ENCODE measurements at places on chromosomes 4 and X.

- H3K27ac ChIP-seq = no peak overlapping the region
- H3K27me3 ChIP-seq = no peaks in the 10 kb centered on the region
- peaks cover 6% of the 10 kb centered on the region for H3K4me1 ChIP-seq
Observed at GRCh38 chr4:47831026-47831679, 6.7 kb downstream of the CORIN start.

GRCh38 chr4:172688534-172688933 lies 480.1 kb upstream of the GALNT7 start:
- no peaks in the 10 kb centered on the region for H3K27me3 ChIP-seq
- no peak overlapping the region for H3K4me3 ChIP-seq
- no peak for DNase-seq
- H3K4me1 ChIP-seq = no peaks in the 10 kb centered on the region
- H3K27ac ChIP-seq = no peak overlapping the region

GRCh38 chr4:95742872-95743271 lies 97.0 kb upstream of the PDHA2 start:
- DNase-seq = no peak
- H3K27ac ChIP-seq = no peak overlapping the region
- no peaks in the 10 kb centered on the region for H3K27me3 ChIP-seq
- no peaks in the 10 kb centered on the region for H3K4me1 ChIP-seq
- H3K36me3 ChIP-seq = no peaks in the 10 kb centered on the region

DNA sequence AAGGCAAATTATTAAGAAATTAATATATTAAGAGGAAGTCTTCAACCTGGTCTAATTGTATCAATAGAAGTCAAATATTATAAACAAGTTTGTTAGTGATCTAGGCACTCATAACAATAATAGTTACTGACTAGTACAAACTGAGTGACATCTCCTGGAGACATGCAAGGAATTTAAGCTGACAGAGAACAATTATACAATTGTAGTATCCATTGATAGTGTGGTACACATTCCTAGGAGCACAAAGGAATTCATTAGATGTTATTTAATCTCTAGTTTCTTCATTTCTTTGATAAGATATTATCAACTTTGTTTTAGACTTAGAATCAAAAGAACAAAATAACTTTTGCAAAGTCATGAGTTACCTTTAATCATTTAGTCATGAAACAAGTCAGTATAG lies 1048.6 kb downstream of the PCDH7 start:
- H3K36me3 ChIP-seq = no peaks in the 10 kb centered on the region
- H3K4me3 ChIP-seq = no peak overlapping the region
- no peak for DNase-seq
- H3K27me3 ChIP-seq = no peaks in the 10 kb centered on the region
- no peak overlapping the region for H3K27ac ChIP-seq
- H3K4me1 ChIP-seq = no peaks in the 10 kb centered on the region

DNA sequence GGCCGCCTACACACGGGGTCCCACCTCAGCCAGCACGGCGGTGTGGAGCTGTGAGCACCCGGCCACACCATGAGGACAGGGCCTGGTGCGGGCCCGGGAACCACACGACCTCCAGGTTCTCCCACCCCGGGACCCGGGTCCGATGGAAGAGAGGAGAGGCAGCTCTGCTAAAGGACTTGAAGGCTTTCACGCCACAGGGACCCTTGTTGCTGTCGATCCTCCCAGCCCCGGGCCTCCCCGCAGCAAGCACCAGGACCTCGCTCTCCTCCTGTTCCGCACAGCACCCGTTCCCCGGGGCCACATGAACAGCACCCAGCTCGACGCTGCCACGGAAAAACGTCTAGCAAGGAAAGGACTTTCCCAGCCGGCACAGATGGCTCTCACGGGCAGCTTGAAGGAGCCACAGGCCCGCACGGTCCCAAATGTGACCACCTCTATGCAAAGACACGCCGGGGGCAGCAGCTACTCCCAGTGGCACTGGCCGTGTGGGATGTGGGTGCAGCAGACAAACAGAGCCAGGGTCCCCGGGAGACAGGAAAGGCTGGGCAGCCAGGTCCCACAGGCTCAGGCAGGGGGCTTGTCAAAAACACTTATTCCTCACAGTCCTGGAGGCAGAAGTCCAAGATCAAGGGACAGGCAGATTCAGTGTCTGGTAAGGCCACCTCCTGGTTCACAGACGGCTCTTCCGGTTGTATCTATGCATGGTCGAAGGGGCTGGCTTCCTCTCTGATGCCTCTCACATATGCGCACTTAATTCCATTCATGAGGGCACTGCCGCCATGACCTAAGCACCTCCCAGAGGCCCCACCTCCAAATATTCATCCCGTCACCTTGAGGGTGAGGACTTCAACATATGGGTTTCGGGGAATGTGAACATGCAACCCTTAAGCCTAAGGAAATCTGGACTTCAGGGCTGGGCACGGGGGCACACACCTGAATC lies 24.7 kb downstream of the FAM53A start:
- H3K27me3 ChIP-seq = no peaks in the 10 kb centered on the region
- no peak overlapping the region for H3K4me3 ChIP-seq
- no peak for DNase-seq
- H3K36me3 ChIP-seq = no peaks in the 10 kb centered on the region
- no peaks in the 10 kb centered on the region for H3K4me1 ChIP-seq
- no peak overlapping the region for H3K27ac ChIP-seq

DNA sequence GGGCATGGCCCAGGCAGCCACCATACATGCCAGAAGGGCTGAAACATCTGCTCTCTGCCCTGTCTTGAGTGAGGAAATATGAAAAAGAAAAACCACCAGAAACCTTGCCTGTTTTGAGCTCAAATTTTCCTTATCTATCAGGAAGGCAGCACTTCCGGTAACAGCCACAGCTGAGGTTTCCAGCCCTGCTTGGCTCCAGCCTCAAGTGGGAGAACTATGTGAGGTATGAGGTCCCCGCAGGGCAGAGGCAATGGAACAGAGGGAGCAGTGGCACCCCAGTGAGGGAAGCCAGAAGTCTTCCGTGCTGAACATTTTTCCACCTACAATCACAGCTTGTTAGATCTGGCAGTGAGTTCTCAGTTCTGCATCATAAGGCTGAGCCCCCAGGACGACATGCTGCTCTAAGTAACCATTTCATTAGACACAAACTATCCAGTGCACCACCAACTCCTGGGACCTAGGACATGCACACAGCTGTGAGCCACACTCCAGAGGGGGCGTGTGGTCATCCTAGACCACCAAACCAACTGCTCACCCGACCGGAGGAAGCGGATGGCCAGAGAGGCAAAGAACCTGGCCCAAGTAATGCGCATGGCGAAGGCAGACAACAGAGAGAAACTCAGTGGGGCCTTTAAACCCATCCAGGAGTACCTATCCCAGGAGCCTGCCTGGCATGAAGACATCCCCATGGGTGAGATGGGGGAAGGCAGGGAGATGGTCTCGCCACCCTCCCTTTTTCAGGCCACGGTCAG lies 22.6 kb downstream of the WDR1 start:
- no peaks in the 10 kb centered on the region for H3K27me3 ChIP-seq
- H3K27ac ChIP-seq = peak overlapping the region; percentile 66
- DNase-seq = peak; percentile 23
- no peak overlapping the region for H3K4me3 ChIP-seq

DNA sequence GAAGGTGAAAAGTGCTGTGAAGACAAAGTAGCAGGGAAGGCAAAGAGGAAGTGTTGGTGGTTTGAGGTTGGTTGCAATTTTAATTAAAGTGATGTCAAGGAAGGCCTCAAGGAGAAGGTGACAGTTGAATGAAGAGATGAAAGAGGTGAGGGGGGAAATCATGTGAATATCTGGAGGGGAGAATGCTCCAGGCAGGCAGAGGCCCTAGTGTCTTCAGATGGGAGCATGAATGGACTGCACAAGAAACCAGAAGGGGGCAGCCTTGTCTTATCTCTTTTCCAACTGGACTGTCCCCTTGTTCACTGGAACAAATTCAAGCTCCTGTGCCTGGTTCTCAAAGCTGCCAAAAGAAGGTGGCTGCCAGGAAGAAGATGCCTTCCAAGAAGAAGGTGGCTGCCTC lies 68.4 kb downstream of the MAOB start:
- H3K4me1 ChIP-seq = no peaks in the 10 kb centered on the region
- H3K36me3 ChIP-seq = no peaks in the 10 kb centered on the region

DNA sequence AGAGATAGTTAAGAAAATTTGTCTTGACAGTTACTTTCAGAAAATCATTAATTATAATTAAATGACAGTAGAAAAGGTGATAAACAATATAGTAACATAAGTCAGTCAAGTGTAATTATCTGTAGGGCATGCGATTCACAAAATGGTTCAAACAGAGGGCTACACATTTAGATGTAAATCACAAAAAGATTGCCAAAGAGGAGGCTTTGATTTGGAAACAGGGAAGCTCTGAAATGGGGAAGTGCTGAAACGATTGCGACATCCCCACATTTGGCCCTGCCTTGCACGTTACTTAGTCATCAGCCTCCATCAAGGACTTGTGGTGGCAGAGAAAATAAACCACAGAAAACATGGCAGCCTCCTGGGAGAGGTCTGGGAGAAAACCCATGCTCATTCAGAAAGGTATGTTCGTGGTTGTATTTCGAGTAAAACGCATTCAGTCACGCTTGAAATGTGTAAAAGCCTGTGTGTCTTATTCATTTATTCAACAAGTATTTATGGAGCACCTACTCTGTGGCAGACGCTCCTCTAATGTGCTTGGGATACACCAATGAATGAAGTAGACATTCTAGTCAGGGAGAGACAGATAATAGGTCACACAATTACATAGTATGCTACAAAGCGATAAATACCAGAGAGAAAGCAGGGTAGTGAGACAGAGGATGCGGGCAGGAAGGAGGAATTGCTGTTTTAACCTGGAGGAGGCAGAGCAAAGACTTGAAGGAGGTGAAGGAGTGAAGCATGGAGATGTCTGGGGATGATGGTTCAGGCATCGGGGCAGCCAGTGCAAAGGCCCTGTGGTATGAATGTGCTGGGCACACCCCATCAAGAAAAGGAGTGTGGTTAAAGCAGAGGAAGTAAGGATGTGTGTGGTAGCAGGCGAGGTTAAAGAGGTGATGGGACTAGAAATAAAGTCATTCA lies 7.8 kb downstream of the RBM47 start:
- no peaks in the 10 kb centered on the region for H3K4me1 ChIP-seq
- no peaks in the 10 kb centered on the region for H3K36me3 ChIP-seq
- no peak overlapping the region for H3K4me3 ChIP-seq

- H3K27ac ChIP-seq = no peak overlapping the region
- DNase-seq = no peak
- no peaks in the 10 kb centered on the region for H3K4me1 ChIP-seq
- H3K27me3 ChIP-seq = no peaks in the 10 kb centered on the region
- H3K4me3 ChIP-seq = no peak overlapping the region
Observed at GRCh38 chr4:60809486-60809800, 390.7 kb upstream of the ADGRL3 start.

GRCh38 chr4:181077341-181077740 lies 1165.9 kb upstream of the TENM3 start:
- no peaks in the 10 kb centered on the region for H3K36me3 ChIP-seq
- no peaks in the 10 kb centered on the region for H3K27me3 ChIP-seq
- no peaks in the 10 kb centered on the region for H3K4me1 ChIP-seq
- no peak overlapping the region for H3K27ac ChIP-seq

- H3K4me3 ChIP-seq = no peak overlapping the region
- H3K36me3 ChIP-seq = no peaks in the 10 kb centered on the region
- H3K27ac ChIP-seq = no peak overlapping the region
- H3K4me1 ChIP-seq = no peaks in the 10 kb centered on the region
Observed at GRCh38 chr4:112378858-112379257, 81.7 kb downstream of the ALPK1 start.

DNA sequence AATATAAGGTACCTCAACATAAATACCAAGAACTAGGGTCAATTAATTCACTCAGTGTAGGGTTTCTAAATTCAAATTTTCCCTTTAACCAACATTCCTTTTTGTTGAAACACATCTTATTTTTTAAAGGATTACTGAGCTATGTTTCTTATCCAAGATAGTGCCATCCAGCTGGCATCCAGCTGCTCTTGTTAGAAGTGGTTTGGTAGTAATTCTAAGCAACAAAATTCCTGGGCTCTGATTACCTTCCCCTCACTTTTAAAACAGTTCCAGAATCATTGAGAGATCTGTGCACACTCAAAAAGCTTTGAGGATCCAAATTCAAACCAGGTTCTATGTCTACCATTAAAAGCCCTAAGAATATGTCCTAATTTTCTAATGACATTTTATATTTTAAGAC lies 583.7 kb downstream of the TRIML1 start:
- DNase-seq = peak; percentile 43
- no peaks in the 10 kb centered on the region for H3K27me3 ChIP-seq
- H3K4me1 ChIP-seq = no peaks in the 10 kb centered on the region
- no peak overlapping the region for H3K27ac ChIP-seq
- no peaks in the 10 kb centered on the region for H3K36me3 ChIP-seq

GRCh38 chrX:8743126-8743732 lies 11.3 kb upstream of the ANOS1 start:
- H3K27ac ChIP-seq = no peak overlapping the region
- no peaks in the 10 kb centered on the region for H3K27me3 ChIP-seq
- H3K36me3 ChIP-seq = no peaks in the 10 kb centered on the region
- peak; percentile 50 for DNase-seq
- H3K4me1 ChIP-seq = no peaks in the 10 kb centered on the region

DNA sequence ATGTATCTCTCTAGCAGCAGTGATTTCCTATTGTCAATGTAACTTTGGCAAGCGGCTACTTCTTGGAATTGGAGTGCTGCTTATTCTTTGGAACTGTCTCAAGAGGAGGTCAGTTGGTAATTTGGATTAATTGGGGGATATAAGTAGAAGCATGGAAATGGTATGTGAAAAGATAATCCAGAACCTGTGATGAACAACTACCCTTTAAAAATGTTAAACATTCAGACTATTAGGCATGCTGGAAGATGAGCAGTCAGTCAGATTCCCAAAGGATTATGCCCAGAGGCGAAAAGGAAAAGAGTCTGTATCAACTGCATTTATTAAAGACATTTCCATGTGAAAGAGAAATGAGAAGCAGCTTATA lies 62.5 kb downstream of the SEC24D start:
- H3K27ac ChIP-seq = no peak overlapping the region
- no peaks in the 10 kb centered on the region for H3K27me3 ChIP-seq
- no peak for DNase-seq
- H3K4me3 ChIP-seq = no peak overlapping the region

DNA sequence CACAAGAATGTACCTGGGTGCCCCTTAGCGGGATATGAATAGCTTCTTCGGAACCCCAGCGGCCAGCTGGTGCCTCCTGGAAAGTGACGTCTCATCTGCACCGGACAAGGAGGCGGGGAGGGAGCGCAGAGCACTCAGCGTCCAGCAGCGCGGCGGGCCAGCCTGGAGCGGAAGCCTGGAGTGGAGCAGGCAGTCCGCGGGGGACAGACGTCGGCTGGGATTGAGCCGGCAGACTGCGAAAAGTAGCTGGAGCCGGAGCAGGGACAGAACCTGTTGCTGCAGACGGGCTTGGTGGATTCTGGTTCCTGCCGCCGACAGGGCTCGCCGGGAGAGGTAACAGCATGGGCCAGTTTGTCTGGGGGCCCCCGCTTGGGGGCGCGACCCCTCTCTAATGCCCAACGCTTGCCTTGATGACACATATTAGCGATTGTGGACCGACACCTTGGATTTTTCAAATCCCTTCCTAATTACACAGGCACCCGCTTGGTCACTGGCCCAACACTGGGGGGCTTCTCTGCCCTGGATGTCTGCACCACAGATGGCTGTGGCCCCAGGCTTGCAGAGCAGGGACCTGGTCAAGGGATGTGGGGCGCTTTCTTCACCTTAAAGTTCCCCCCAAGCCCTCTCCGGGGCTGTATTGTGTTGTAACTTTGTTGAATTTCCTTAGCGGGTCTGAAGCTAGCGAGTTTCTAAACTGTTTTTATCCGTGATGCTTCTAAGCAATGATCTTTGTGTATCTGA lies at the start of gene NPFFR2:
Gene NPFFR2 (plus strand): TSS at position 133 of the 741 bp plus-strand sequence. CDS start 96,592 bp downstream, outside the sequence.
- H3K27ac ChIP-seq = no peak within 1 kb of the TSS
- H3K4me3 ChIP-seq = peak within 1 kb of the TSS; percentile 29
- H3K36me3 ChIP-seq = no peaks in the 10 kb centered on the region
- H3K4me1 ChIP-seq = no peaks in the 10 kb centered on the region
- H3K27me3 ChIP-seq = no peaks in the 10 kb centered on the region
- peak; percentile 77 for DNase-seq

GRCh38 chr4:26807330-26807729 lies 53.3 kb upstream of the STIM2 start:
- no peaks in the 10 kb centered on the region for H3K36me3 ChIP-seq
- no peak overlapping the region for H3K27ac ChIP-seq
- DNase-seq = no peak
- no peaks in the 10 kb centered on the region for H3K27me3 ChIP-seq

Measured in kidney (tissue), 22 donors.